ENCODE measurements at places on chromosomes 2 and 18.
A peak's percentile ranks its signal among the peaks of the same experiment; 100 is the strongest.

DNA sequence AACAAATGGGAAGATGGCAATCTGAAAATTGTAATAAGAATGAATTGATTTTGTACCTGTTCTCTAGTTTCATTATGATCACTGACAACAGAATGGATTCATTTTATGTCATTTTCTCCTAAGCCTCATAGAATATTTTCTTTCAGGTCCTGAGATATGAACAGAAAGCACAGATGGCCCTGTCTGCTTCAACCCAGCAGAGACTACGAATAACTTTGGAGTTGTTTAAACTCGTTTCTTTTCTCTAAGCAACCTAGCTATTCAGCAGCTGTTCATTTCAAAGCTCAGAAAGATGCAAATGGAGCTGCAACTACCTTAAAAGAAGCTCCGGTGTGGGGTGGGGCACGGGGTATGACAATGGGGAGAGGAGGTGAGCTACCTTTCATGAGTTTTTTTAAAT lies 124.9 kb downstream of the ALK start:
- no peak for DNase-seq

DNA sequence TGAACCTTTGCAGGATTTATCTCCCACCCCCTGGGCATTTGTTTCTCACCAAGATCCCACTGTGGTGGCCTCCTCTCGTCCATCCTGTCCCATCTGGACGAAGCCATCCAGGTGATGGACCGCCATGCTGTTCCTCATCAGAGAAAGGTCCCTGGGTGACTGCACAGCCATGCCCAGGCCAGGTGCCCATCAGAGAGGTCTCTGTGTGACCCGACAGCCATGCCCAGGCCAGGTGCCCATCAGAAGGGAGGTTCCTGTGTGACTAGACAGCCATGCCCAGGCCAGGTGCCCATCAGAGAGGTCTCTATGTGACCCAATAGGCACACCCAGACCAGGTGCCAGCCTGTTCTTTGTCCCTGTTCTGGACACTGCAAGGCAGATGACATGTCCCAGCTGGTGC lies 360.9 kb upstream of the SALL3 start:
- DNase-seq, result no peak

DNA sequence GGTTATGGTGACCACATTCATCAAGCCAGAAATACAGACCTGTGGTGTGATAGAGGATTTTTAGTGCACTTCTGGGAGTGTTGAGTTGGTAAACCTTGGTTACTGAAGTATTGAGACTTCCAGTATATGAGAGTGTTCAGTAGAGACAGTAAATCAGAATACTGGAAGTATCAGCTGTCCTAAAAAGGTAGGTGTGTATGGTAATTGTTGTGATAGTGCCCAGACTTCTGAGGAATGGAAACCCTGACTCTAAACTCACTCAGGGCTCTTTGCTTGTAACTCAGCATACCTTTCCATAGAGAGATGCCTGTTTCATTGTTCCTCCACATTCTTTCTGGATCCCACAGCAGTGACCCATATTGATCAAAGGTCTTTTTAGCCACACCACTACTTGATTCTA lies 217.1 kb downstream of the SETBP1 start:
- DNase-seq, result no peak

- no peak for DNase-seq
These were observed 52.5 kb upstream of the SALL3 start for GRCh38 chr18:78927156-78927555.

DNA sequence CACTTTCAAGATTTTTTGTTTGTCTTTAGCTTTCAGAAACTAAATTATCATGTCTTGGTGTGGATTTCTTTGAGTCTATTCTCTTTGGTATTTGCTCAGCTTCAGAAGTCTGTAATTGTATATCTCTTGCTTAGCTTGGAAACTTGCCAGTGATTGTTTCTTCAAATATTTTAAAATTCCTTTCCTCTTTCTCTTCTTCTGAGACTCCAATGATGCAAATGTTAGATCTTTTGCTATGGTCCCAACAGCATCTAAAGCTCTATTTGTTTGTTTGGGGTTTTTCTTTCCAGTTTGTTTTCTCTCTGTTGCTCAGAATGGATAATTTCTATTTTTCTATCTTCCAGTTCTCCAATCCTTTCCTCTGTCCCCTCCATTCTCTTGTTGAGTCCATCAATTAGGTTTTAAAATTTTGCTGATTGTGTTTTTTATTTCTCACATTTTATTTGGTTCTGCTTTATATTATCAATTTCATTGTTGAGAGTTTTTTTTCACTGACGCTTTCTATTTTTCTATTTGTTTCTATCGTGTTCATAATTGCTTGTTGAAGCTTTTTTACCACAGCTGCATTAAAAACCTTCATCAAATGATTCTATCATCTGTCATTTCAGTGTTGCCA lies 81.5 kb upstream of the DAPL1 start:
- DNase-seq, result no peak

DNA sequence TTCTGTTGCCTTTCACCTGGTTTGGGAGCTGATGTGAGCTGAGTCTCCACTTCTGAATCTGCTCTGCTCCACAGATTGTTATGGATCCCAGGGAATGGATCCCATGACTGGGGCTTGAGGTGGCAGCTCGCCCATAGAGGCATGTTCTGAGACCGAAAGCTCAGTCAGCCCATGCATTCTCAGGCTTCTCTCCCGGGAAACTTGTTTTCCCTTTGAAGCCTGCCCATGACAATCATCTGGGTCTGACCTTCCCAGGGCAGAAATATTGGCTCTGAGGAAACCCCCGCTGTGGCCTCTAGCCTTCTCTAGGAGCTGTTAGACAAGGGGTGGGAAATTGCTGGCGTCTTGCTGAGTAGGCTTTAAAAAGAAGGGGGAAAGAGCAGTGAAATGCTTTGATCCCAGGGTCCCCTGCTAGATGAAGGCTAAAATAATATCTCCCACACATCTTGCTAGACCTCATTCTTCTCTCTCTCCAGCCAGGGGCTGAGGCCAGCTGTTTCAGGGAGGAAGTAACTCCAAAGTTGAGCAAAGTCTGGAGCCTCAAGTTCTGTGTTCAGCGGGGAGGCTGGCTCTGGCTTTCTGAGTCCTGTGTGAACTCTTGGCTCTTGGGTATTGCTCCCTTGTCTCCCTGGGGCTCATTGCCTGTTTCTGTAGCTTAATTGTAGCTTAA lies 2.0 kb downstream of the VAMP8 start:
- no peak for DNase-seq

DNA sequence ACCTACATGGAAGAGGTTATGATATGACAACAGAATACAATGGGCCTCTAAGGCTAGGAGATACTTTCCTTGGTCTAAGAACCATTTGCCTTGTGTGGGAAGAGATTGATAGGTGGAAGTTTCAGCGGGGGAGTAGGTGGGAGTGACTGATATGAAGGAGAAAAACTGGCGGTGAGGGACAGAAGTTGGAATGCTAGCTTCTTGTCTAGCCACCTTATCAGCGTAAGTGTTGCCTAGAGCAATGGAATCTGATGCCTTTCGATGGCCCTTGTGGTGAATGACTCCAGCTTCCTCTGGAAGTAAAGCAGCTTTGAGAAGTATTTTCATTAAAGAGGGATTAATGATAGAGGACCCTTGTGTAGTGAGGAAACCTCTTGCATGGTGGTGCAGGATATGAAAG lies 121.3 kb upstream of the GULP1 start:
- DNase-seq, result no peak

DNA sequence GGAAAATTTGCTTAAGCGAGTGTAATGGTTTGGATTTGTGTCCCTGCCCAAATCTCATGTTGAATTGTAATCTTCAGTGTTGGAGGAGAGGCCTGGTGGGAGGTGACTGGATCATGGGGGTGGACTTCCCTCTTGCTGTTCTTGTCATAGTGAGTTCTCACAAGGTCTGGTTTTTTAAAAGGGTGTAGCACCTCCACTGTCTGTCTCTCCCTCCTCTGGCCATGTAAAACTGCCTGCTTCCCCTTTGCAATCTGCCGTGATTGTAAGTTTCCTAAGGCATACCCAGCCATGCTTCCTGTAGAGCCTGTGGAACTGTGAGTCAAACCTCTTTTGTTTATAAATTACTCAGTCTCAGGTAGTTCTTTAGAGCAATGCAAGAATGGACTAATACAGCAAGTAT lies 6.6 kb downstream of the YIPF4 start:
- no peak for DNase-seq

GRCh38 chr2:15201009-15201408 lies 360.1 kb downstream of the NBAS start:
- DNase-seq, result no peak

- DNase-seq, result no peak
These were observed 100.3 kb upstream of the MBOAT2 start for GRCh38 chr2:9103663-9104277.

DNA sequence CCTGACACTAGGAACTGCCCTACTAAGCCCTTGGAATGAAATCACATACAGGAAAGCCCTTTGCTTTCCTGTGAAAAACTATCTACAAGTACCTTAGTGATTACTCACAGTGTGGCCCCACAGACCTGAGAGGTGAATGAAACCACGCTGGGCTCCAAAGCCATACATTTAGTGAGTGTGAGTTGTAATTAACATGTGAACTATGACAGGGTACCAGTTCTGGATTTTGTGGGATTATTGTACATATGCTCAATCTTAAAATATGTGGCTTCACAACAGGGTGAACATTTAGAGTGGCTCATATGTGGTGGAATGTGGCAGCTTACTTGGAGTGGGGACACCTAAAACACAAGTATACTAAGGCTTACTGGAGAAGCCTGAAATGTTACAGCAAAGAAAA lies 12.3 kb downstream of the KCTD1 start:
- DNase-seq, result no peak

DNA sequence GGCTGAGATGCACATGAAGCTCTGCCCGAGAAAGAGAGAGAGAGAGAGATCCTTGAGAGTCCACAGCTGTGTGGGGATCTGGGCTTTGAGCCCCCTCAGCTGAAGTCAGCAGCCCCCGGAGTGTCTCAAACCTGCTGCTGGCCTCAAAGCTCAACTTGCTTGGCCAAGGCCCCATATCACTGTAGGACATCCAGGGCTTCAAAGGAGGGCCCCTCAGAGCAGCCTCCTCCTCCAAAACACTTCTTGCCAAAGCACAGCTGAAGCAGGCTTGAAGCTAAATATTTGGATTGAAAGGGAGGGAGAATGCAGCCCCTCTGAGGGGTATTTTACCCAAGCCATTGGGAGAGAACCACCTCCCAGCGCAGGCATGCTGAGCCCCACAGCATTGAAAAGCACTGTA lies 357.6 kb downstream of the OSR1 start:
- peak; percentile 80 for DNase-seq

- no peak for DNase-seq
These were observed 4.9 kb upstream of the DRC1 start for GRCh38 chr2:26396734-26397298.

GRCh38 chr2:69742322-69742952 lies 503 bp downstream of the ANXA4 start:
- no peak for DNase-seq

DNA sequence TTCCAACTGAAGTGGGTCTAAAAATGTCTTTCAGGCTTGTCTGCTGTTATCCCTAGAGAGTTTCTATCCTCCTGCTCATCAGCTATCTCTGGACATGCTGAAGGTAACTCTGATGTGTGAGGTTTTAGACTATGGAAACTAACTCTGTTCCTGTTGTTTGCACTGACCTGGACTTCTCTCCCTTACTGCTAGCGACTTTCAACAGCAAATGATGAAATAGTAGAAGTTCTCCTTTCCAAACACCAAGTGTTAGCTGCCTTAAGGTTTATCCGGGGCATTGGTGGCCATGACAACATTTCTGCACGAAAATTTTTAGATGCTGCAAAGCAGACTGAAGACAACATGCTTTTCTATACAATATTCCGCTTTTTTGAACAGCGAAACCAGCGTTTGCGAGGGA lies 26.9 kb downstream of the RMC1 start:
- no peak for DNase-seq

- peak; percentile 74 for DNase-seq
These were observed 4.2 kb downstream of the PLEKHA3 start for GRCh38 chr2:178484245-178485041.

- DNase-seq, result no peak
These were observed 479.1 kb downstream of the SPAG16 start for GRCh38 chr2:213763354-213763753.

DNA sequence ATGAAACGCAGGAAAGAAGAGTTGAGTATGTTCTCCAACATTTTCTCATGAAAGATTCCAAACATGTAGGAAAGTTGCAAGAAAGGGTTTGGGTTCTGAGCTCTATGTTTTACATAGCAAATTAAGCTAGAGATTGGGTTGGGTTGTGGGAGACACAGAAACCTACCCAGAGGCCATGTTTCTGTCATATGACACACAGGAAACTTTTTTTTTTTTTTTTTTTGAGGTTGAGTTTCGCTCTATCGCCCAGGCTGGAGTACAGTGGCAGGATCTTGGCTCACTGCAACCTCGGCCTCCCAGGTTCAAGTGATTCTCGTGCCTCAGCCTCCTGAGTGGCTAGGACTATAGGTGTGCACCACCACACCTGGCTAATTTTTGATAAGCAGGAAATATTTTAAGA lies 57.6 kb downstream of the DOCK10 start:
- no peak for DNase-seq

- DNase-seq, result no peak
These were observed 107.5 kb downstream of the TTC27 start for GRCh38 chr2:32735348-32735747.

- peak; percentile 69 for DNase-seq
These were observed 75.0 kb upstream of the SLC25A52 start for GRCh38 chr18:31835528-31836133.

GRCh38 chr2:236558993-236559978 lies 10.3 kb upstream of the ACKR3 start:
- no peak for DNase-seq

DNA sequence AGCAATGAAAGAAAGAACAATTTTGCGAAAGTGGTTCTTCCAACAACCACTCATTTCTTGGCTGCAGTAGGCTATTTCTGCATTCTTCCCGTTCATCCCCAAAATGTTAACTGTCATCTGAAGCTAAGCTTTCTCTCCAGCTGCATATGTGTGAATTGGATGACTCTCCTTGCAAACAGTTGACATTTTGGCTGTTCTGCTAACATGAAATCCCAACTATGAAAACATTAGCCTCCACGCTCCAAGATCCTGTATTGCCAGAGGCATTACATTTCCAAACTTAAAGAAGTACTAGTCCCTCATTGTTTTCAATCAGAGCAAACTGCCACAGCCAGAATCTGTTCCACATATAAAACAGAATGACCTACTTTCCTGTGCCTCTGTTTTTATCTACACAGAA lies 88.5 kb downstream of the TGIF1 start:
- no peak for DNase-seq

- DNase-seq, result no peak
These were observed 163.2 kb downstream of the KCNE4 start for GRCh38 chr2:223215254-223215516.

DNA sequence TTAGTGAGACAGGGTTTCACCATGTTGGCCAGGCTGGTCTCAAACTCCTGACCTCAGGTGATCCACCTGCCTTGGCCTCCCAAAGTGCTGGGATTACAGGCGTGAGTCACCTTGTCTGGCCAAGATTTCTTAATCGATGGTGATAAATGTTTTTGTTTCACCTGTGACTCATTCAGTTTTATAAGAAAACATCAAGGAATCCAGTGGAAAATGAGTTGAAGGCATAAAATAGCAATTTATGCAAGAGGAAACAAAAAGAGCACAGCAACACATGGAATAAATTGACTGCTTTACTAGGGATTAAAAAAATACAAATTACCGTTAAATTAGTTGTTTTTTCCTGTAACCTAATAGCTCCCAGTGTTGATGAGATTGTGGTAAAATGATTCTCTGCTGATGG lies 80.2 kb downstream of the CDK15 start:
- no peak for DNase-seq

Data from spinal cord (tissue), 10 donors.